ENCODE measurements at places on chromosomes 3 and 15. TPM values are rescaled to one million over a fixed set of nuclear protein-coding genes. Genes with fewer than 3 reads are reported as not detected.
A peak's percentile ranks its signal among the peaks of the same experiment; 100 is the strongest.

- DNase-seq = no peak
These were observed 12.2 kb downstream of the RNF111 start for GRCh38 chr15:58999694-59000093.

GRCh38 chr3:53357458-53357857 lies 10.1 kb upstream of the DCP1A start:
- DNase-seq = no peak

- DNase-seq = no peak
These were observed 51.3 kb upstream of the CADPS start for GRCh38 chr3:62926494-62926893.

DNA sequence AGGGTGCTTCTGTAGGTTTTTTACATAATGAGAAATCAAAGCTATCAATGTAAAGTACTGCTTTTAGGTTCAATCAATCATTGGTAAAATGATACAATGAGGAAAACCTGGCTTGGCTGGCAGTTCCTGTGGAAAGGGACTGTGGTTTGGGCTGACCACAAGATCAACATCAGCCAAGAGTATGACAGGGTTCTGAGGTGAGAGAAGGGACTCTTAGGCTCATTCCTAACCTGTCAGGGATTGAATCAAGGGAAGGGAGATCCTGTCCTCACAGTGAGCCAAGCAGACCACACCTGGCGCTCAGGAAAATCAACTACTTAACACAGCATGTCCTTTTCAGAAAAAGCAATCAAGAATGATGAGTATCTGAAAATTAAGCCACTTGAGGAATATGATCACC lies 111.1 kb downstream of the MAGI1 start:
- DNase-seq = peak; percentile 33

- no peak for DNase-seq
These were observed 18.9 kb upstream of the ACAP2 start for GRCh38 chr3:195461594-195462307.

DNA sequence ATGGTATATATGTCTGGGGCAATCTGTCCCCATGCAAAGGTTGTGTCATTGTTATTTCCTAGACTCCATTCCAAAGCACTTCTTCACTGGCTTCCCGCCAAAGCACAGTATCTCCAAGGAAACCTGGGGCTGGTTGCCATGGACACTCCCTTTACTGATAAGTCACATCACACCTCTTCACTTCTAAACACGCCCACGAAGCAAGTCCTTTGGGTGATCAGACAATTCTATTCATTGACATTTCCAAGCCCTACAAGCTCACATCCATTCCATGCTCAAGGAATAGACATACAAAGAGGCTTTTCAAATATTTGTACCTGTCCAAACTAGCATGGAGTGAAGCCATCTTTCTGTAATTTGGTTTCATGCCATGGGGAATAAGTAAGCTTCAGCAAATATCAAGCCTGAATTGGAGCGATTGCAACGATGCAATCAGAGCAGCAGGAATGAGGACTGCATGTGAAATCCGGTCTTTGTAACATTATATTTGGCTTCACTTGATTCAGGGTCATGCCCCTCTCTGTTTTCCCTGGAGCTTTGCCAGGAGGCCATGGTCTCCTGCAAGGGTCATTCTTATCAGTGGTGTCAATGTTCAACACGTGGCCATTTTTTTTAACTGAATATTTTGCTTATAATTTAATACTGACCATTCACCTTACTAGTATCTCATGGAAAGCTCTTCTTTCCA lies 201.6 kb upstream of the TMC3 start:
- DNase-seq = peak; percentile 1

GRCh38 chr15:94135486-94136147 lies 95.7 kb upstream of the MCTP2 start:
- DNase-seq = no peak

GRCh38 chr3:106768941-106769480 lies 608.2 kb upstream of the CCDC54 start:
- no peak for DNase-seq

DNA sequence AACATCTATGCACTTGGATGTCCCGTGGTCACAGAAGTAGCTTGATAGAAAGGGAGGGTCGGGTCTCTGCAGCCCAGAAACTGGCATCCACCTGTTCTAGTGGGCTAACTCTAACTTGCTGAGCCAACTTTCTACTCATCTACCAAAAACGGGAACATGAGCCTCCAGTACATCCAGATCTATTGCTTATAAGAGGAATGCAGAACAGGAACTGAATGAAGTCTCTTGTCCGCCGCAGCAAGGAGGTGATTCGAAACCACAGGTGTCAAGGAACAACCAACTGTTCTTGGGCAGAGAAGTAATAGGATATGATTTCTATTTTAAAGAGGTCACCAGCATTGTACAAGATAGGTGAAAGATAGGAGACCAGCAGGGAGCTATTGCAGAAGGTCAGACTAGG lies 17.9 kb downstream of the TERC start:
- no peak for DNase-seq

DNA sequence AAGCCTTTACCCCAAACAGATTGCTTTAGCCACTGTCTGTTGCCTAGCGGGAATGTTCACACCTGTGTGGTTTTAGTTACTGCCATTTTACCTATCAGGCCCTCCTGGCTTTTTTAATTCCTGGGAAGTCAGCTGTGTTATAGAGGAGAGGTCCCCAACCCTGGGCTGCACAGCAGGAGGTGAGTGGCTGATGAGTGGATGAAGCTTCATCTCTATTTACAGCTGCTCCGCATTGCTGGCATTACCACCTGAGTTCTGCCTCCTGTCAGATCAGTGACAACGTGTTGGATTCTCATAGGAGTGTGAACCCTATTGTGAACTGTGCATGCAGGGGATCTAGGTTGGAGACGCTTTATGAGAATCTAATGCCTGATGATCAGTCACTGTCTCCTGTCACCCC lies 127.0 kb downstream of the MBNL1 start:
- no peak for DNase-seq

CD200R1L gene
- not detected for total RNA-seq

MITF gene
- total RNA-seq = 13.3 TPM

EFCC1 gene
- not detected for total RNA-seq

FAM107A gene
- total RNA-seq = not detected

GOLGA8H gene
- not detected for total RNA-seq

HTR3E gene
- not detected for total RNA-seq

UBP1 gene
- 56.3 TPM for total RNA-seq

IQCF5 gene
- total RNA-seq = not detected

IQCH gene
- total RNA-seq = 2.5 TPM

HESX1 gene
- 0.36 TPM for total RNA-seq

RCCD1 gene
- total RNA-seq = 4.4 TPM

All from IMR-90 (cell line).